ENCODE measurements at places on chromosomes 2 and 18.

GRCh38 chr2:178404368-178404767, 46.6 kb downstream of the PRKRA start:
- DNase-seq: peak; percentile 69

- DNase-seq: no peak
Observed at GRCh38 chr2:200377355-200378336, 71.2 kb downstream of the SPATS2L start.

DNA sequence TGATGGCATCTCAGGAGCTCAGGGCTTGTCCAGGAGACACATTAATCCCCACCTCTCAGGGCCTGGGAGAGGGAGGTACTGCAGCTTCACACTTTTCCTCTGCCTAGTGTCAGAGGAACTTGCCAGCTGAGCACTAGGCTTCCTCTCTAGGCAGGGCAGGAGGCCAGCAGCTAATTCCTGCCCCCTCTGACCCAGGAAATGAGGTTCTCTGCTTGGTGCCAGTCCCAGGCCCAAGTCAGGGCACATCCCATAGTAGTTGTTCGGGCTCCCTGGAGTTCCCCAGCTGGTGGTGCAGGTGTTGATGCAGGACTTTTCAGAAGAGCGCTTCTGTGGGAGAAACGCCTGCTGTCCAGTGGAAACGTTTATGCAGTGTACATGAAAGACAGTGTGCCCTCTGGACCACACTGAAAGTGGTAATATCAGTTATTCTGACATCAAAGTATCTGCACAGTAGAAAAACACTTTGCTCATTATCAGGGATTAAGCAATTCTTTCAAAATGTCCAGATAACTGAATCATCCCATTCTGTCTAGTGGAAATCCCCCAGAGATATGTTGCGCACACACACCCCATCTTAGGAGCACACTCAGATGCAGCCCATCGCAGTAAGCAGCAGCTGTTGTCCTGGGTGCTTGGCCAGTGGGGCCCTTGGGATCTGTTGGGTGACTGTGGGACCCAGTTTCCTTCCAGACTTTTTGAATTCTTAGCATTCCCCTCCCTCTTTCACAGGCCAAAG, 17.8 kb upstream of the SCLY start:
- no peak for DNase-seq

GRCh38 chr2:45000921-45001868, 8.1 kb downstream of the SIX2 start:
- DNase-seq: no peak

DNA sequence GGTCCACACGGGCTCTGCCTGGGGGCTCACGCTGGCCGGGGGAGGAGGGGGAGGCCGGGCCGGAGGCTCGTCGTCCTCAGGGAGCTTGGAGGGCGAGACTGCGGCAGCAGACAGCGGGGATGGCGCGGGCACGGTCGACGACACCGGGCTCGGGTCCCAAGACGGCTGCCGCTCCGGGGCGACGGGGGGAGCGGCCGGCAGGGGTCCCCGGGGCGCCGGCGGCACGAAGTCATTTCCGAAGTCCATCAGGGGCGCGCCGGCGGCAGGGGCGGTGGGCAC, 491 bp downstream of the RTN4 start:
- DNase-seq: no peak

- DNase-seq: no peak
Observed at GRCh38 chr2:135030826-135031225, 16.4 kb downstream of the MAP3K19 start.

- no peak for DNase-seq
Observed at GRCh38 chr2:216370961-216371712, 1.1 kb downstream of the MARCHF4 start.

DNA sequence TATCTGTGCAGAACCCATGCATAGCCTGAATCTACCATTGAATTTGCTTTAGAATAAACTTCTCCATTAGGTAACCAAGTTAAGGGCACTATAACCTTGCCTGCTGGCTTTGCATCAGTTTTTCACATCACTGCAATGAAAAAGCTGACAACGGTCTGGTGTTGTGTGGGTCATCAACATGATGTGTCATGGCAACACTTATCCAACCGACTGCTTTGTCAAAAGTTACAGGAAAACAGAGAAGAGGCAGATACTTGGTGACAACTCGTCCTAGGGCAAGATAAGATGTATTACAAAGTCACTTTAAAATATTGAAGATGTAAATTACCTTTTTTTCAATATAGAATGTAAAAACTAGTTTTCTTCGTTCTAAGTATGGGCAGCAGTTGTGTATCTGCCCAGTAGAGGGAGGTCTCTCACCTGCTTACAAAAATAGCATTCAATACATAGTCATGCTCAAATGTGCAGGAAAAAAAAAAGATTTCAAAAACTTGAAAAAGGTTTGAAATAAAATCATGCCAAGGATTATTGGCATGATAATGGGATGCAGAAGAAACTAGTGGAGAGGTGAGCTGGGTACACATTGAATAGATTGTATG, 96.3 kb downstream of the EVA1A start:
- no peak for DNase-seq

GRCh38 chr2:220096406-220096805, 469.0 kb downstream of the SLC4A3 start:
- DNase-seq: no peak

DNA sequence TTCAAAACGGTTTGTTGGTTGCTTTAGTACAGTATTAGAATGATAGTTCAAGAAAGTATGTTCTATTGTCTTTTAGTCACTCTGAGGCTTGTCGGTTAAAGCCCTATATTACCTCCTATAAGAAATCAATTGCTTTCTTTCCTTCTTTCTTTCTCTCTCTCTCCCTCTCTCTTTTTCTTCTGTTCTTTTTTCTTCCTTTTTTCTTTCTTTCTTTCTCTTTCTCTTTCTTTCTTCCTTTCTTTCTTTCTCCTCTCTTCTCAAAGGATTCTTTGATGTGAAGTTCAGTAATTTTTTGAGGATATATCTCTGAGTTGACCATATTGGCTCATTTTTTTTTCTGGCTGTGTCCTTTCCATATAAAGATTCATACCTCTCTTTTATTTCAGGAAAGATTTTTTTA, 249.4 kb downstream of the SRBD1 start:
- DNase-seq: no peak

DNA sequence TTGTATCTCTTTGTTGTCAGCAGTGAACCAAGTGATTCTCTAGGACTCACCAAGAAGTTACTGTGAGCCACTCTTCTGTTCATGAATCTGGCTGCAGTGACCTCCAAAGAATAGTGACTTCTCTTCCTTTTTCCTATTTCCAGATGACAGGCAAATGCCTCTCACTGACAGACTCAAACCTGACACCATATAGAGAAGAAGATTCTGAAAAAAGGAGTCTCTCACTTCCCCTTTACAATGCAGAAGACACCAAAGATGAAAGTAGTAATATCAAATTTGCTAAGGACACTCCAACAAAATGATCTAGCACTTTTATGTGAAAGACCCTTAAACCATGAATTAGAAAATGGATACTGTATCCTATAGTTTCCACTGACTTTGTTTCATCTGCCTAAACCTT, 44.4 kb upstream of the SETBP1 start:
- DNase-seq: no peak

DNA sequence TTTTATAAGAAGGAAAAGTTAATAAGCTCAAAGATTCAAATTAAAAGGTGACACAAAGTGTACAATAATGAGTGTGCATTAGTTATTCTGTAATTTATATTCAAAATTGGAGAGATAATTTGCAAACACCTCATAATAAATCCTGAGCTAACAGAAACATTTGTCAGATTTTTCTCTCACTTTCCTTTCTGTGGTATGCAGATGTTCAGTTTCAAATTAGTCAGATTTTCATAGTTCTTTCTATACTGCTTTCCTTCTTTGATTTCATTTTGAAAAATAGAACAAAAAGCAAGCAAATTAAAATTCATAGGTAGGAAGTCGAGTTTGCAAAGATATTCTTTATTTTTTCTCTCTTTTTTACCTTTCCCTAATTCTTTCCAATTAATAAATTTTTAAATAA, 1420.1 kb upstream of the NXPH2 start:
- DNase-seq: no peak

DNA sequence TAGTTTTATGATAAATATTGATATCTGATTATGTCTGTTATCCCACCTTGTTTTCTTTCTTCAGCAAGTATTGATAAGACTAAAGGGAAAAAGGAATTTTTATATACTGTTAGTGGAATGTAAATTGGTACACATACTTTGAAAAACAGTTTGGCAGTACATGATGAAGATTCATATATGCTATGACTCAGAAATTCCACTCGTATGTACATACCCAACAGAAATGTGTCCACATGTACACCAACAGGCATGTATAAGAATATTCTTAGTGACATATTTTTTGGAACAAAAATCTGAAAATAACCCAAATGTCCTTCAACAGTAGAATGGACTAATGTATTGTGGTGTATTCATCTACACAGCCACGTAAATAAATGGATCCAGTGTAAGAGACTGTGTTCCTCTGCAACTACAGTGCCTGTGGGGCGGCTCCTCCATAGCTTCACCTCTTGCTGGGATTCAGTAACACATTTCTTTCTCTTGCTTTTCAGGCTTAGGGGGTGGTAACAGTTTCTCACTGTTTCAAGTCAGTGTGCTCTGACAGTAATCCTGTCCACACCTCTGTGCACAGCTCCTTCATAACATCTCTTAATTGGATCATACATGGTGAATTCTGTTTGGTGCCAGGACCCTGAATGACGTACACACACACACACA, 35.5 kb upstream of the ALMS1 start:
- no peak for DNase-seq

DNA sequence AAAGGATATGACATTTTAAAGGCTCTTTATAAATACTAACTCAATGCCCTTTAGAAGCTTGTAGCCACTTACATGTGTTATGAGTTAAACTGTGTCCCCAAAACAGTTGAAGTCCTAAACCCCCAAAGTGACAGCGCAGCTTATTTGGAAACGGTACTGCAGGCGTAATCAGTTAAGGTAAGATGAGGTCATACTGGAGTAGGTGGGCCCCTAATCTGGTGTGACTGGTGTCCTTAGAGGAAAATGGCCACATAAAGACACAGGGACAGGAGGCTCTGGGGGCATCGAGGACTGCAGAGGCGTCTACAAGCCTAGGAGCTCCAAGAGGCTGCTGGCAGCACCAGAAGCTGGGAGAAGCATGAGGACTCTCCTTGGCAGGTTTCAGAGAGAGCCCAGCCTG, 8.5 kb downstream of the TXNL4A start:
- DNase-seq: no peak

Measured in AG04450 (cell line).